ENCODE measurements at places on chromosomes 7 and 10.

GRCh38 chr10:10294184-10294880 is 723.3 kb upstream of the CELF2 start:
- no peaks in the 10 kb centered on the region for H3K36me3 ChIP-seq
- no peak overlapping the region for H3K4me3 ChIP-seq
- no peak for DNase-seq
- no peaks in the 10 kb centered on the region for H3K4me1 ChIP-seq

GRCh38 chr10:123287594-123288247 is 133.5 kb downstream of the BUB3 start:
- no peak overlapping the region for H3K27ac ChIP-seq
- no peaks in the 10 kb centered on the region for H3K36me3 ChIP-seq
- no peaks in the 10 kb centered on the region for H3K27me3 ChIP-seq

DNA sequence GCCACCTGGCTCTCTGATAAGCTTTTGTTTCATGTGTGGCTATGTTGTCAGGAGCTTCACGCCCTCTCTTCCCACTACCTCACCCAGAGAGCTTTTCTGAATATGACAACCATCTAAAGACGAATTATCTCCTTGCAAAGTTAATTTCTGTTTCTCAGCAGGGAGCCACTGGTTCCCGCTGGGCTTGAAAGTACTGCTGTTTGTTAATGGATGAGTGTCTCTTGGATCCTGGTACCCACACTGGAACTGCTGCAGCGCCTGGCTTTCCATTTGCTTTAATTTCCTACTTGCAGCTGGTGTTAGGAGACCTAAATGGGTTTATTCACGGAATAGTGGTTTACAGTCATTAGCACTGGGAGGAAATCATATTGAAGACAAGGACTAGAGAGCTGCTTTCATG is 267.9 kb upstream of the LRGUK start:
- no peak for DNase-seq
- H3K4me3 ChIP-seq: no peak overlapping the region
- H3K27me3 ChIP-seq: no peaks in the 10 kb centered on the region
- no peaks in the 10 kb centered on the region for H3K36me3 ChIP-seq

DNA sequence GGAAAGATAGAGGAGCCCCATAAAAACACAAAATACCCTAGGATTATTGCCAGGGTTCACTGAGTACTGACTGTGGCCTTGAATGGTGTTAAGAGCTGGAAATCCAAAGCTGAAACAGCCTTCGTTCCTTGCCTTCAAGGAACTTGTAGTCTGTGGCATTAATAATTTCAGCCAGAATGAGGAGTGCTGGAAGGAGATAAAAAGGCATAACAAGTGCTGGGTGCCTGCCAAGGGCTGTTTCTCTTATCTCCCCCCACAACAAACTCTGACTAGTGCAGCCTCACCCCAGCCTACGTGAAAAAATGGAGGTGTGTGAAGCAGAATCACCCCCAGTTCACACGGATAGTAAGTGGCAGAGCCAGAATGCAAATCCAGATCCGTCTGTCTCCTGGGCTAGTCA is 199.1 kb upstream of the LYZL2 start:
- DNase-seq: no peak
- H3K4me1 ChIP-seq: peaks cover 7% of the 10 kb centered on the region

DNA sequence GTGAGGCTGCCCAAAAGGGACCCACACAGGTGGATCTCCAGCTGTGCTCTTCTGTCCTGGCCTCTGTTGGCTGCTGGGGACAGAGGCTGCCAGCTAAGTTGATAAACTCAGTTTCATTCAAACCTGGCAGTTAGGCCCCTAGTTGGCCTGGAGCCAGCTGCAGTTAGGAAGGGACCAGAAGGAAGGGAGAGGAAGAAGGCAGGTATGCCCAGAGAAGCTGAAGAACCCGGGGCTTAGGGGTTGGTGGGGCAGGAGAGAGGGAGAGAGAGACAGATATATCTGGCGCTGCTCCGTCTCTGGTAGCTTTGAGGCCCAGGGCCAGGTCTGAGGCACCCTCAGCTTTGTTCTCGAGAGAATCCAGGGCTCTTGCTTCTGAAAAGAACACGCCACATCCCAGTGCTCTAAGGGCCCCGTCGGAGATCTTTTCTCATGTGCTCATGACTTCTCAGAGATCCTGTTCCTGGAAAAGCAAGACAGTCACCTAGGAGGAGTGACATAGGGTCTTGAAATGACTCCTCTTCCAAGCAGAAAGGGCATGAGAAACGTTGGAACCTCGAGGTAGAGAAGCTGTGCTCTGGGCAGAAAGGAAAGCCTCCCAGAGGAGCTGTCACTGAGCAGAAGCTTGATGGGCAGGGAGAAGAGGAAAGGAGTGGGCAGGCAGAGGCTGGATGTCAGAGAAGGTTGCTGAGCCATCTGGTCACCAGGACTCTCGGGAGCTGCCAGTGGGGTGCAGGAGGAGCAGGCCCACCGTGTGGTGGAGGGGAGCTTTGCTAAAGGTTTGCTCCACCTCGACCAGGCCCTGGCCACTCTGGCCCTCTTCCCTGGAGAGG is 153.6 kb downstream of the ARHGAP21 start:
- no peak for DNase-seq
- H3K36me3 ChIP-seq: no peaks in the 10 kb centered on the region
- H3K4me3 ChIP-seq: no peak overlapping the region
- no peaks in the 10 kb centered on the region for H3K4me1 ChIP-seq

- H3K36me3 ChIP-seq: no peaks in the 10 kb centered on the region
- peaks cover 8% of the 10 kb centered on the region for H3K4me1 ChIP-seq
- DNase-seq: no peak
- no peak overlapping the region for H3K4me3 ChIP-seq
- no peak overlapping the region for H3K27ac ChIP-seq
- H3K27me3 ChIP-seq: no peaks in the 10 kb centered on the region
Observed at GRCh38 chr10:5663692-5664427, 2.5 kb downstream of the ASB13 start.
